ENCODE measurements at places on chromosomes 5 and 9. TPM values are rescaled to one million over a fixed set of nuclear protein-coding genes. Genes with fewer than 3 reads are reported as not detected.

Gene SPATA31D4
- not detected for total RNA-seq

Gene EGR1
- total RNA-seq, result 7.8 TPM

Gene SPATA31A3
- not detected for total RNA-seq

Gene DIPK1B
- 2.9 TPM for total RNA-seq

Gene MYMK
- total RNA-seq, result not detected

Gene PLPPR1
- total RNA-seq, result not detected

Gene DUSP1
- total RNA-seq, result 97.2 TPM

Gene SPINK4
- 0.91 TPM for total RNA-seq

Gene FSTL4
- 0.07 TPM for total RNA-seq
